Right kidney (tissue), 9 donors: ENCODE measurements at places on chromosomes 6 and 20.

DNA sequence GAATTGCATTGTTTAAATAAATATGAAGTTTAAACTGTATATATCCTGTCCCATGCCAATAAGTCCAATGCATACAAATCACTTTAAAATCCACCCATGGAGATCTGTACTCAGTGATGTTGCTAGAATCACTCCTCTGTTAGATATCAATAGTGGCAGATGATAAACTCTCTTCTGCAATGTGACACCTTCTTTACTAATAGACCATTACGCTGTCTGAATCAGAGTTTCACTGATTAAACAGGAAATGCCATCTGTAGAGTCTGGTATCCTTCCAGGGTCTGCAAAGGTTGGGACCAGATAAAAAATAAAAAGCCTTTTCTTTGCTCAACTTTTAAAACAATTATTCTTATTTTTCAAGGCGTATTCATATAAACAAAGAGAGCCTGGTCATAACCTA, 134.5 kb downstream of the EDN3 start:
- DNase-seq = no peak

- DNase-seq = no peak
Observed at GRCh38 chr20:49447364-49447763, 35.1 kb downstream of the KCNB1 start.

GRCh38 chr6:124430740-124431318, 531.4 kb upstream of the RNF217 start:
- DNase-seq = no peak

GRCh38 chr6:71908162-71908765, 21.9 kb downstream of the RIMS1 start:
- DNase-seq = no peak

DNA sequence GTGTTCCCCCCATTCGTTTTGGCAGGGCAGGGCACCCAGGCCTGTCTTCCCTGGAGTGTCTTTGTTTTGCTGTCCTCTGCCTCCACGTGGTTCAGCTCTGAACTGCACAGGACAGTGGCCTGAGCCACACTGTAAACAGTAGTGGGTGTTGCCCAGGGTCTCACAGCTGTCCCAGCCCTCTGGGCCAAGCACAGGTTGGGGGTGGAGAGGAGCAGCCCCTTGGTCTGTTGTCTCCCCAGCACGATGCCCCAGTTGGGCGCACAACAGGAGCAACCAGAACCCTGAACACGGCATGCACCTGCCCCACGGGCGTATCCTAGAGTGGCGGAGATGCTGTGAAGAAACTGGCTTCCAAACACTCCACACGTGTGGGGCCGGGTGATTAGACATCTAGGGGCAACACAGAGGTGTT, 14.4 kb downstream of the CCDC167 start:
- DNase-seq = no peak

DNA sequence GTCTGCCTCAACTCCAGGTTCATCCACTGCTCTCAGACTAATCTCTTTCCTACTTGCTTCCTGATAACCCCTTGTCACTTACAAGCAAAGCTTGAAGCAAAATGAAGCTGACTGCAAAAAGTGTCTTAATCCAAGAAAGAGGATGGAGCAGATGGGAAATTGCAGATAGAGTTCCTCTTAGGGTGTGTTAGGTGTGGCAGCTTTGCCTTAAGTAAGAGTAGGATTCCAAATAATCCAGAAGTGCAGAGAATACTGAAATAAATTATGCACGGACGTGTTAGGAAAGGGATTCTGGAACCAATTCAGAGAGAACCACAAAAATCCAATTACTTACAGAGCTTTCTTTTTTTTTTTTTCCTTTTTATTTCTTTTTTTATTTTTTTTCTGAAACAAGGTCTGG, 6.1 kb upstream of the RPL7L1 start:
- DNase-seq = no peak

DNA sequence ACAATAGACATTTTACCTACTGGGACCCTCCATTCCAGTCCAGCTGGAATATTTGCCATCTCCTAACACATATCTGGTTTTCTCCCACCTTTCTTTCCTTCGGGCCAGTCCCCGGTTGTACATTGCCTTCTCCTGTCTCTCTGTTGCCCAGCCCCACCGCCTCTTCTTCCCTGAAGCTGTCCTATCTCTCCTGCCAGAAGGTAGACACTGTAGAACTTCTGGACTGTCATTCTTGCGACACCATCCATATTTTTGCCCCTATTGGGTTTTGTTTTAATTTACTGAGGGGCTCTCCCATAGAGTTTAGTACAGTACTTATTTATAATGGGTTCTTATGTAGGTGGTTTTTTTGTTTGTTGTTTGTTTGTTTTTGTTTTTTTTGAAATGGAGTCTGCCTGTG, 4.9 kb downstream of the PTK7 start:
- no peak for DNase-seq

GRCh38 chr20:15288106-15288505, 950.7 kb upstream of the FLRT3 start:
- DNase-seq = no peak

DNA sequence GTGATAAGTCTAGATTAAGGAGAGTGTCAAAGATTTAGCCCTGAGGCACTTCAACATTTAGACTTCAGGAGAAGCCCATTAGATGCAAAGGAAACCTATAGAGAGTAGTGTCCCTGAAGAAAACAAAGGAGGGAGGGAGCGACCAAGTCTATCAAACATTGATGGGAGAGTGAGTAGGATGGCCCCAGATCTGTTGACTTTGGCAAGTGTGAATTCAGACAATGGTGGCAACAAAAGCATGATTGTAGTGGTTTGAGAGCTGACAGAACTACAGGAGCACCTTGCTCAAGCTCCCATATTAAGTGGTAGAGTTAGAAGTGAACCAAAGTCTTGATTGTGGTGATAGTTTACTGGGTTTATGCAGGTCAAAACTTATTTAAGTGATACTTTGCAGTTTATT, 979 bp upstream of the ABCF1 start:
- no peak for DNase-seq

DNA sequence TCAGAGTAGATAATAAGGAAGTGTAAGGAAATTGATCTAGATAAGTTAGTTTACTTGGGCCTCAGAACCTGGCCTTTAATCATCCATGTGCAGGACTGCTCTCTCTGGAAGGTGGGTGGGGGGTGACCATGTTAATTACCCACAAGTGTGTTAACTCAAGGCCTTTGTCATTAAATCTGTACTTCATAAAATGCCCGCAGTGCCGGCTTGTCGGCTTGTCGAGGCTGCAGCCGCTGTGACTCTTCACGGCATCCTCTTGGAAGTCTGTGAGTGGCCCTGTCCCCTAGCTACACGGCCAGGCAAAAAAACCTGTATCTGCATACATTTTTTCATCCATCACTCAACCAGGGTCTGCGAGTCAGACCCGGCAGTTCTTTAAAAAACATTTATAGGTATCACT, 70.9 kb upstream of the ASCC3 start:
- no peak for DNase-seq

DNA sequence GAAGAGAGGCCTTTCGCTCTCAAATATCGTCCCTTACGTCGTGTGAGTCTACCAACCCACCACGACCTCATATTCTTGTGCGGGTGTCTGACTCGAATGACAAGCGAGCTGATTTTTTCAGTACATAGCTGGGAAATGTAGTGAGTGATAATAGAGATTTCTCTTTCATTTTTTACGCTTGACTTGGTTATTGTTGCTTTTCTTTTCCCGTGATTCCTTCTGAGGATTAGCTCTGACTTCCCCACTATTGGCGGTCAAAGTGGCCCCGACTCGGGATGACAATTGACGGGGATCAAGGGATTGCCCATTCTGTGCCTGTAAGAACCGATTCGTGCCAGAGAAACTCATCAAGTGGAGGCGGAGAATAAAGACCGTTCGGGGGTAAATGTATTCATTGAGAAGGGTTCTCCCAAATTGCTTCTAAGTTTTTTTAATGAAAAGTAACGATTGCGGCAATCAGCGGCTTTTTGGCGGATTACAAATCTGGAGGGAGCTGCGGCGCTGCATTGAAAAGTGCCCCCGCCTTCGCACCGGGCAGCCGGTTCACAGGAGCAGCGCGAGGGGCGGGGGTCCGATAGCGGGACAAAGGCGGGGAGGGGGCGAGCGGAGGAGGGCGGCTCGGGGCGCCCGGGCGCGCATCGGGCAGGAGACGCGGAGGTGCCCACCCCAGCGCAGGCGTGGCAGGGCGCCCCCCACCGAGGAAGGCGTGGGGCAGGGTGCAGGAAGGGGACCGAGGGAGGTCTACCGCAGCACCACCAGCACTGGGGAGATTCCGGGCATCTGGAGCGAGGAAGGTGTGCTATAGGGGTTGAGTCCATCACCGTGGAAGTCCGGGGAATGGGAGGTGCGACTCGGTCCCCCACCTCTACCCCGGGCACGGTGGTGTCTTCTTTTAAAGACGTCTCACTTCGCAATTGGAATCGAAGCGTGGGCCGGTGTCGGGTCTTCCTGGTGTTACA, 44.5 kb upstream of the OSTM1 start:
- peak; percentile 66 for DNase-seq

DNA sequence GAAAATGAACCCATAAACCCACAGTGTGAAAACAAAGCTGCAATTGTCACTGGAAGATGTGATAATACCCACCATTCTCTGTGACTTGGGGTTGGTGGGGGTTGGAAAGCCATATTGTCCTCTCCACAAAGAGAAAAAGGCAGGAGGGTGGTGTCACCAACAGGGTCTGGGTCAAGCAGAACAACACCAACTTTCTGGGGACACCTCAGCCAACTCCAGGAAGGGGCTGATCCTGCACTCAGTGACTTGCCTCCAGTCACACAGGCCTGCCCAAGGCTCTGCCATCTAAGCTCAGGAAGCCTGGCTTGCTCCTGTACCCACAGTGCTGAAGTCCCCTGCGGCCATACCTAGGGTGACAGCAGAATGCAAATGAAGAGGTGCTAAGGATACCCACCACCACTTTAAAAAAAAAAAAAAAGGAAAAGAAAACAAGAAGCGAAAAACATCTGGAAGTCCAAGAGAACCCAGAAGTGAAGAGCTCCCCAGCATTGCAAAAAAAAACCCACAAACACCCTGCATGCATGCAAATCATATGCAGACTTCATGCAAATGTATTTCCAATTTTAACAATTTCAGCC, 110.6 kb downstream of the PREX1 start:
- DNase-seq = no peak

GRCh38 chr6:144649085-144649484, 363.9 kb downstream of the UTRN start:
- no peak for DNase-seq

- DNase-seq = no peak
Observed at GRCh38 chr20:22555791-22556564, 28.4 kb downstream of the FOXA2 start.

GRCh38 chr6:39221779-39222641, 7.3 kb downstream of the KCNK5 start:
- DNase-seq = no peak

- no peak for DNase-seq
Observed at GRCh38 chr6:25196464-25196863, 82.7 kb upstream of the CARMIL1 start.
